CD4-positive, alpha-beta T cell treated with Interleukin-17A for 1 hour (primary cell): ENCODE measurements at places on chromosomes 1 and 21.

DNA sequence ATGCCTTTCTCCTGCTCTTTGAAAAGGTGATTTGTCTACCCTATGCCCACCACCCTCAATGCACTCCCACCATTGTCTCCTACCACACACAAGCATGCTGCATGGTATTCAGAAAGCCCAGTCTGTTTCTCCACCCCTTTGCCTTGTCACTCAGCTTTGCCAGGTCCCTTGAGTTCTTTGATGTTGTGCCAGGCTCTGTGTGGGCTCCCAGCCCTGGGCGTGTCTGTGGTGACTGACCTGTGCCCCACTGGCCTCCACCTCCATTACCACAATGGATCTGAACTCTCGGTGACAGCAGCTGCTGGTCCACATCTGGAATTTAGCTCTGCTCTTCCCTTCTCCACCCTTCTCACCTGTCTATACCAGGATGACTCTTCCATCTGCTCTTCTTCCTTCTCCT, 34.9 kb downstream of the ATP2B4 start:
- no peak for DNase-seq

GRCh38 chr21:45393833-45394638, 10.9 kb upstream of the COL18A1 start:
- no peak for DNase-seq

DNA sequence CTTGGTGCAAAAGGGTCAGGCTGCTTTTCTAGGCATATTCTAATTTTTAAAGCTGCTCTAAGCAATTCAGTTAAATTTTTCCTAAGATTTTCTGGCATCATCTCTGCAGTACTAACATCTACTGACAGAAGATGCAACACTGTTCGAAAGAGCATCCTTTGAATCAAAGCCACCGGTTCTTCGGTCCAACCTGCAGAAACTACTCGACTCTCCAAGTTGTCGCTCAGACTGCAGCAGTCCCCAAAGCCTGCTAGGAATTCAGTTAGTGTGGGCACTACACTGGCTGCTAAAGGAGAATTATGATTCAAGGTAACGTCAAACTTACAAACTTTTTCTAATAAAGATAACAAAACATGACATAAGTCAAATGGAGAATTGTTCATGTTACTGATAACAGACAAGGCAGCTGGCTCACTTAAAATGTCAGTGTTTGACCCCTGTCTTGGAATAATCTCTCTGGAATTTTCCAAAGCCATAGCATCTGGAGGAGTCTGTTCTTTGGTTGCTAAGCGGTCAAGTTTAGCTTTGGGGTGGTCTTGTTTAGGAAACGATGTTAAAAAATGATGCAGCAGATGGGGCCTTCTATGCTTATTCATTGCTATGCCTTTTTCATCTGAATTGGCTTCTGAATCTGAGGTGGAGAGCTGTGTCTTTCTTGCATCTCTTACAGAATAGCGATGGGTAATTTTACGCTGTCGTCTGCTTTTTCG, 56.9 kb downstream of the LYST start:
- no peak for DNase-seq

GRCh38 chr1:61011561-61012263, 70.6 kb upstream of the NFIA start:
- DNase-seq, result no peak

- no peak for DNase-seq
Measured at GRCh38 chr1:198122693-198123092, 34.1 kb upstream of the NEK7 start.

- no peak for DNase-seq
Measured at GRCh38 chr1:84086189-84086588, 57.9 kb upstream of the PRKACB start.

GRCh38 chr21:45801989-45802388, 158.5 kb downstream of the PCBP3 start:
- no peak for DNase-seq

- DNase-seq, result no peak
Measured at GRCh38 chr1:44681905-44682882, 7.7 kb downstream of the ARMH1 start.

- no peak for DNase-seq
Measured at GRCh38 chr21:35159881-35160280, 110.8 kb upstream of the RUNX1 start.

DNA sequence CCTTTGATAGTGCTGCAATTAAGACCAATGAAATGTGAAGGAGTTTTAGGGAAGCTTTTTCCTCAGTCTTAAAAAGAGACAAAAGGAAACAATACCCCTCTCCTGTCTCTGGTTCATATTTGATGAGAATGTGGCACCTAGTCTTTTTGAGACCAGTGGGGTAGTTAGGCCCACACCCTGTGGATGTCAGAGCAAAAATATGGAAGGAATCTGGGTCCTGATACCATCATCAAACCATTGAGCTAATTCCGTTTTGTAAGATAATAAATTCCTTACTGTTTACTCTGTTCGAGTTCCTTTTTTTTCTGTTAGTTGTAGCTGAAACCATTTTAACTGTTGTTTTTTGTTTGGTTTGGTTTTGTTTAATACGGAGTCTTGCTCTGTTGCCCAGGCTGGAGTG, 33.3 kb downstream of the PTPRC start:
- DNase-seq, result no peak

DNA sequence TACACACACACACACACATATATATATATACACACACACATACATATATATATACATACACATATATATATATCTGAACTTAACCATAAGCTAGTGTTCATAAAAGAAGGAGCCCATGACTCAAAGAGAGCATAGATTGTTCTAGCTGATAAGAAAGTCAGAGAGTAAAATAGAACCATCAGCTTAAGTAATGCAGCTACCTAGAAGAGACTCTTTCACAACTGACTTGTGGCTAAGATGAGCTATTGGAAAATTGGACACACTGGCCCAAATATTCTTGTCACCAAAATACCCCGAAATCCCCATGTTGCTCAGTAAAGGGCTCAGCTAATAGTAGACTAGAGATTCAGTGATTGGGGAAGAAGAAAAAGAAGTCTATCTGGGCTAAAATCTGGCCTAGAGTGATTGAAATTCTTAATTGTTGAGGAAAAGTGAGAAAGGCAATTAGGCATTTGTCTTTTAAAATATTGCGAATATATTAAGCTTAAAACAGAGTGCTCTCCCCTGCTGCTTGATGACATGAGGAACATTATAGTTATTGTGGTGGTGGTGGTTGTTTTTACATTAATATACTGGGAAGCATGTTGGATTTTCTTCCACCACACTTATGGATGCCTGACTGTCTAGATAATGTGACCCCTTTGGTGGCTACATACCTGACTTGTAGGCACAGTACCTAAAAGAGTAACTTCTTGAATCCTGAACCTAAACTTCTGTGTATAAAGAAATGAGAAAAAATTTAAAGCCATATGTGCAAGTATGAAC, 6.3 kb downstream of the SLAMF1 start:
- peak; percentile 66 for DNase-seq

- DNase-seq, result no peak
Measured at GRCh38 chr1:213680677-213681325, 307.0 kb upstream of the PROX1 start.

GRCh38 chr1:31765041-31765467, 914 bp upstream of the ADGRB2 start:
- DNase-seq, result peak; percentile 25

DNA sequence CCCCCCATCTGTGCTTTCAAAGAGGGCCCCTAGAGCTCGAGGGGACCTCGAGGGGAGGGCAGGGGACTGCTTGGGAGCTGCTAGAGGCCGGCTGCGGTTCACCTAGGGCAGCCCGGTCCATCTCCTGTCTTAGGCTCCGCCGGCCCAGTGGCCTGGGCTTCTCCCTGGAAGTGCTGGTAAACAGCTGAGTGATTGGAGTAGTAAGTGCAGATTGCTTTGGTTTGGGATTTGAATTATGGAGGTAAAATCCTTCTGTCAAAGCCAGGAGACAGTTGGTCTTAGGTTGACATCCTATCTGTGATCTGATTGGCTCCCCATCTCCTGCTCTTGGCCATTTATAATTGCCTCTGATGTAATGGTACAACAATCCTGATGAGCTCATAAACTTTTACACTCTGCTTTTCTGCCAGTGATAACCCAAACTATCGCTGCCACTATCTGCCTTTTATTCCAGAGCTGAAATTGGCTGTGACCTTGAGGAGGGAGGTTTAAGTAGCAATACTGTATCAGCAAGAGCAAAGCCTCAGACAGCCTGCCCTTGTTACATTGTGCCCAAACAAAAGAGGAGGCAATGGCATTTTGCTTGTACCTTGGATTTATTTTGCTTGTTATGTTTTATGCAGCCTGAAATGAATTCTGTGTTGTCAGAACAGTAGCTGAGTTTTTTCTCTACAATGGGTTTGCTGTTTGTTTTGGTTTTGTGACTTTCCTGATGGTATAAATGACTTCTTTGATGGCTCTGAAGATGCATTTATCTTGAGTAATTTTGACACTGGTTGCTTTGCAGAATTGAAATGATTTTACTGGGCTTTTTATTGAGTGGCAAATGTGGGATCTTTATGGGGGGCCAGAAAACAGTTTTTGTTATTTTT, 2.4 kb downstream of the ARID1A start:
- DNase-seq, result peak; percentile 86

- no peak for DNase-seq
Measured at GRCh38 chr1:68328490-68328889, 96.2 kb upstream of the WLS start.

- no peak for DNase-seq
Measured at GRCh38 chr1:41777695-41778094, 141.0 kb downstream of the HIVEP3 start.

DNA sequence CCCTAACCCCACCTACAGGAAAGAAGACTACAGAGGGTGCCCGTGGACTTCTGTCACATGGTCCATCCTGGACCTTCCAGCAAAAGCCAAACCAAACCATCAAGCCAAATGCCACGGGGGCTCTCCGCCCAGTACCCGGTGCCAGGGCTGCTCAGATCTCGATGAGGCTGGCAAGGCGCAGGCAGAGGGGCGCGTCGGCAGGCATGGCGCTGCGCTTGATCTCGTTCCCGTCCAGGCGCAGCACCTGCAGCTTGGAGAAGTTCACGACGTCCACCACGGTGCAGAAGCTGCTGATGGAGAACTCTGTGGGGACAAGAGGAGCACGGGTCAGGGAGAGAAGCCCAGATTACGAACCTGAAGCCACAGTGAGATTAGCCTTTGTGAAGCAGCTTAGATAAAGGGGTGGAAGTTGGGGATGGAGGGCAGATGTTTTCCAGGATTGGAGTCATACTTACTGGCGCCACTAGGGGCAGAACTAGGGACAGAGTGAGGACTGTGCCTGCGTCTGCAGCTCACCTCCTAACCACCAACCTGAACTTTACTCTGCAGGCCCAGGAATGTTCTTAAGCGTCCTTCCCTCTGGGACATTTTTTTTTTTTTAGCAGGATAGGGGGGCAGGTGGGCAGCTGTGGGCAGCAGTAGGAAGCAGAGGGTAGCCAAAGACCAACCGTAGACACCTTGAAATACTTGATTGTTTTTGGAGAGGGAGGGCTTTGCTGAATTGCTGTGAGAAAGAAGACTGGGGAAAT, 8.6 kb downstream of the FMOD start:
- DNase-seq, result peak; percentile 55

GRCh38 chr1:57410508-57410907, 13.4 kb downstream of the DAB1 start:
- no peak for DNase-seq
